ENCODE measurements at places on chromosomes 16 and 17.

DNA sequence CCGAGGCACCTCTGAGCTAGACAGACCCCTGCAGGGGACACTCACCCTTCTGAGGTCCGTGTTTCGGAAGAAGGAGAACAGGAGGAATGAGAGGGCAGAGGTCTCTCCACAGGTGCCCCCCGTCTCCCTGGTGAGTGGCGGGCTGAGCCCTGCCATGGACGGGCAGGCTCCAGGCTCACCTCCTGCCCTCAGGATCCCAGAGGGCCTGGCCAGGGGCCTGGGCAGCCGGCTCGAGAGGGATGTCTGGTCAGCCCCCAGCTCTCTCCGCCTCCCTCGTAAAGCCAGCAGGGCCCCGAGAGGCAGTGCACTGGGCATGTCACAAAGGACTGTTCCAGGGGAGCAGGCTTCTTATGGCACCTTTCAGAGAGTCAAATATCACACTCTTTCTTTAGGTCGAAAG lies 62.8 kb downstream of the DHRS7C start:
- no peak for DNase-seq

- no peak for DNase-seq
These were observed 935 bp downstream of the USP32 start for GRCh38 chr17:60390925-60391470.

DNA sequence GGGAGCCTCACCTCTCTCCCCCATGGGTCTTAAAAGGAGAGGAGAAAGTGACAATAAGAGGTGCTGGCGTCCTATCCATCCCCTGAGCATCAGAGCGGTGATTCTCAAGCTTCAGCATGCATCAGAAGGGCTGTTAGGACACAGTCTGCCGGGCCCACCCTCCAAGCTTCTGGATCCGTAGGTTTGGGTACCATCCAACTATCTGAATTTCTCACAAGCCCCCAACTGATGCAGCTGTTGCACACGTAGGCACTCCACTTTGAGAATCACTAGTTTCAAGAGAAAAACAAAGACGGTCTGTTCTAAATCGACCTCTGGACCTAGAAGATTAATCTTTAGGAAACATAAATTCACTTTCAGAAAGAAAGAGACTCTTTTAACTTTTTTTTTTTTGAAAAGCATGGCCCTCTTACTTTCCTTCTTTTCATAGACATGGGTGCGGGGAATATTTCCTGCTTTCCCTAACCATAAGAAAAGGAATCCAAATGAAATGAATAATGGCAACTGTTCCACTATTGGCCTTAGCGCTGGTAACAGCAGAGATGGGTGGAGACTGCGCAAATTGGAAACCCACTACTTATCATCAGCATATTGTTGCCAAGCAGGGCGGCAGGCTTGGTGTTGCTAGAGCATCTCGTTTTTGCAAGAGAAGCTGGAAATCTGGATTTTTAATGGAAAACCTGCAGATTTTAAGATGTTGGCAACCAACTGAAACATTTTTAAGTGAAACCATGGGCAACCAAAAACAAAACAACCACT lies 144.4 kb downstream of the GAS7 start:
- DNase-seq = no peak

GRCh38 chr16:86590501-86591144 lies 12.3 kb downstream of the FOXL1 start:
- no peak for DNase-seq

- DNase-seq = no peak
These were observed 2.8 kb downstream of the CFAP119 start for GRCh38 chr16:30758988-30759491.

DNA sequence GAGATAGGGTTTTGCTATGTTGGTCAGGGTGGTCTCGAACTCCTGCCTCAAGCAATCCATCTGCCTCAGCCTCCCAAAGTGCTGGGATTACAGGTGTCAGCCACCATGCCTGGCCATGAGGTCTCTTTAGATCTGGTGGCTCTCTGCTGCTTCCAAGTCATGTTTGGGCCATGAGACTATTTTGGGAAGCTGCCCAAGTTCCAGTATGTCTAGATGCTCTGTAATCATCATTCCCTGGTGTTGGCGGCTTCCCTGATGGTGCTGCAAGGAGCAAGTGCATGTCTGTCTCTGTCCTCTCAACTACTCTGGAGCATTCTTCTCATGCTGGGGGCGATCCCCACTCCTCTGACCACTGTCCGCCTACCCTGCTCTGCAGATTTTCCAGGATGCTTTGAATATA lies 6.4 kb upstream of the ODF4 start:
- DNase-seq = no peak

DNA sequence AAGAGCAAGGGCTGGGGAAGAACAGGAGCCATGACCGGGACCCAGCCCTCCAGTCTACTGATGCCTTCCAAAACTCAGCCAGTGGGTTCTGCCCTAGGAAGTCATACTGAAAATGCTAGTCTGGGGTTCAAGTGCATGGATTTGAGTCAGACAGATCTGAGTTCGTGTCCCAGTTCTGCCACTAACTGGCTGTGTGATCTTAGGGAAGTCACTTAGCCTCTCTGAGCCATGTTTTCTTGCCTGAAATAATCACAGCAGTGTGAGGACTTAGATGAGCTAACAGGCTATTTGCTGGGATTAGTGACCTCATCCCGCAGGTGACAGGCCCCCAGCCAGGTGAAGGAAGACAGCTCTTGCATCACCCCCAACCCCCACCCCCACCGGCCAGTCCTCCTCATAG lies 4.4 kb downstream of the GRIN2C start:
- no peak for DNase-seq

Data from uterus (tissue), 4 donors.